Stimulated activated CD8-positive, alpha-beta memory T cell treated with anti-CD3 and anti-CD28 coated beads, Interleukin-4, amount 100 ng/mL, for 1 hour (primary cell): ENCODE measurements at places on chromosomes 16 and 17.

DNA sequence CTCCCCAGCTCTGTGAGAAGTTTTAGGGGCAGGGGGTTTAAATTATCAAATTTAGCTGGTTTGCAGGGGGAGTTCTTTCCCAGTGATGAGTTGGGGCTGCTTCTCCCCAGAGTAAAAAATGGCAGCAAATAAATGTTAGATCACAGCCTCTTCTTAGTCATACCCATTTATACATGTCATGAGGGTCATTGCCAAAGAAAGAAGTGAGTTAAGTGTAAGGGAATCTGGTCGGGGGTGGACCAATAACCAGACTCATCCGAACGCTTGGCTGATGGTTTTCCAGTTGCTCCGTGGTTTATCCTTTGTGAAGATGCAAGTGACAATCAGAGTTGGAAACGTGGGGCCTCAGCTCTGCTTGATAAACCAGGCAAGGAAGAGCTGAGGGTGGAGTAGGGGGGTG is 87.1 kb downstream of the PLXDC1 start:
- DNase-seq: no peak

GRCh38 chr16:28308794-28309584 is 16.7 kb downstream of the SBK1 start:
- DNase-seq: no peak

- DNase-seq: no peak
Observed at GRCh38 chr17:73735245-73735644, 91.0 kb upstream of the SDK2 start.

DNA sequence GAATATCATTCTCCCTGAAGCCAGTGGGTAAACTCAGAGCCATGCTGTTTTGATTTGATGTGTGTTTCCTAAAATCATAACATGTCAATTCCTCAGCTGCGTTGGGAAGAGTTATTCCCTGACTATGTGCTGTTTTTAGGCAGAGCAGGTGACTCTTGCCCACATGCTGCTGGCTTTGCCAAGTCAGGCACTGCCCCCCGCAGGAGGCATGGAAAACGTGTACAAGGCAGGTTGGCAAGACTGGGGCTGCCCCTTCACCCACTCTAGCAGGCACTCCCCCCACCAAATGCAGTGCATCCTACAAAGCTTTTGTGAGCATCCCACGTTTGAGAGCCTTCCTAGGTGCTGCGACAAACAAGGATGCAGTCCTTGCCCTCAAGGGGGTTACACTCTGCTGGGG is 38.3 kb upstream of the NAT9 start:
- no peak for DNase-seq

- no peak for DNase-seq
Observed at GRCh38 chr16:87216148-87216840, 100.9 kb downstream of the C16orf95 start.

DNA sequence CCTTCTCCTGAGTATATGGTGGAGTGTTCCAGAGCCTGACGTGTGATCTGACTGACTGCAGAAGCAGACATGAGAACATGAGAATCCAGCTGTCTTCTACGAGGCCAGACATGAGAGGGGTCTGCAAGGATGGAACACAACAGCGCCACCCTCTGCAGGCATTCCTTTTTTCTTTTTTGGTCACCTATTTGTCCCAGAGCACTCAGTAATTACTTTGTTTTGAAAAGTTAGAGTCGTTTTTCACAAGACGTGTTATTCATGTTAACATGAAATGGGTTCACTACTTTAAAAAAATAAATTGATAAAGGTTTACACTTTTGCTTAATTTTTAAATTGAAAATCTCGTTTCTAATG is 43.8 kb upstream of the ATP2A3 start:
- DNase-seq: no peak

- DNase-seq: no peak
Observed at GRCh38 chr17:41917192-41917591, 1.6 kb downstream of the ACLY start.

GRCh38 chr16:51834133-51834532 is 683.1 kb upstream of the SALL1 start:
- DNase-seq: no peak

DNA sequence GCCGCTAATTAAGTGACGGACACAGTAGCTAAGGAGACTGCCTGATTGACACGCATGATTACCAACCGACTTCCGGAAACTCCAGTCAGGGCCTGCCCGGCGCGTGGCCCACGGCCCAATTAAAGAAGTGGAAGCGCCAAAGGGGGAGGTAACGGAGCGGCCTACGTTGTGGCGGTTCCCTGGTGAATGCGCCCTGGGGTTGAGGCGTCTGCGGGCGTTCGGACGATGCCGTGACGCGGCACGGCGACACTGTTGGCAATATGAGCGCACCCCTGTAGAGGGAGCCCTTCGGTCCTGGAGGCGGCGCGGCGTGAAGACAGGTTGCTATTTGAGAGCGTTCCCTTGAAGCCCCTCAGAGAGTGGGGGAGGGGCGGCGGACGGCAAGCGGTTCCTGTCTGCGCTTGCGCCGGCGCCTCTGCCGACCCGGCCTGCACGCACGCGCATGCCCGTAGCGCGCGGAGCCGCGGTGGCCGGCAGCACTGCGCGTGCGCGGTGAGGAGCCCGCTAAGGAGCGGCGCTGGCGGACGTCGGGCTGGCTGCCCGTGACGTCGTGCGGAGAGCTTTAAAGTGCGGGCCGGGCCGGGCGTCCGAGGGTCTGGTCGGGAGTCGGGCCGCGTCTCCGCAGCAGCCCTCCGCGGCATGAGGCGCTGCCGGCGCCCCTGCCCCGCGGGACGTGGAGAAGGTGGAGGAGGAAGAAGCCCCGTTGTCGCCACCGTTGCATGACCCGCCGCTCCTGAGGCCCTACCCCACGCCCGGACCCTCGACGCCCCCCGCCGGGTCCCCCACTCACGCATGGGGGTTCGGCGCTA is at the start of gene ALKBH5:
Gene ALKBH5, plus strand, starts transcription at position 495 of the 809 bp plus-strand sequence. CDS start 416 bp downstream, outside the sequence.
- DNase-seq: peak; percentile 93

GRCh38 chr16:11224096-11224893 is 31.7 kb downstream of the SOCS1 start:
- DNase-seq: peak; percentile 28

GRCh38 chr16:85061566-85061965 is 34.0 kb downstream of the KIAA0513 start:
- no peak for DNase-seq

DNA sequence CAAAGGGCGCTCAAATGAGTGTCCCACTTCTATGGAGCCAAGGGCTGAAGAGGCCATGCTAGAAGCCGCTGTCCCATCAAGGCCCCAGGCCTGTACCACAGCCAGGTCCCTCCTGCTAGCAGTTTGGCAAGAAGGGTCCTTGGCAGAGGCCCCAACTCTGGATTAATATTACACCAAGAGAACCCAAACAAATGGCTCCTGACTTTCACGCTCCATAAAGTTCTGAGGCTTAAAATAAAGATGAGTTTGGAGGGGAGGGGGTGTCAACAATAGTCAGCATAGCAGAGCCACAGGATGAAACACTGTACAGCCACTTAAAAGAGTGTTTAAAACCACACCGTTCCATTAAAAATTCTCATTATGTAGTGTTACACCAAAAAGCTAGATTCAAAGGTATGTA is 30.5 kb downstream of the CUEDC1 start:
- DNase-seq: no peak

GRCh38 chr17:45320349-45320930 is 3.6 kb upstream of the MAP3K14 start:
- DNase-seq: no peak

DNA sequence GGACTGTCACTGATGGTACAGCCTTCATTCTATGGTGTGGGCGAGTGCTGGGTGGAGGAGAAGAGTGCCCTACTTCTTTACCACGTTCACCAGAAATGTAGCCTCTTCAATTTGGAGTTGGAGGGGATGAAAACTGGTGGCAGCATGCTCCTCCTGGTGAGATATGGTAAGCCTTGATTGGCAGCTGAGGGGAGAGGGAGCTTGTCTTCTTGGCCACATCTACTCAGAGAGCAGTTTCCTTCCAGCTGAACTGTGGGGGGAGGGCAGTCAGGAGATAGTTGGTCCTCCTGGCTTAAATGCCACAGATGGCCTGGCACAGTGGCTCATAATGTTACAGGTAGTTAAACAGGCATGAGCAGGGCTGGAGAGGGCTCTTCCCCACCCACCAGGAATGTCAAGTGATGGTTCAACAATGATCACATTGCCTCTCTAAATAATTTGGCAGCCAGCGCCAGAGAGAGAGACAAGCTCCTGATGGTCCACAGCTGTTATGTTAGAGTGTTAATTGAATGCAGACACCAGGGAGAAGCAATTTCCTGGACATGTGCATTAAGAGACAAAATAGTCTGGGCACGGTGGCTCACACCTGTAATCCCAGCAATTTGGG is 9.0 kb upstream of the MAPK3 start:
- DNase-seq: no peak

- DNase-seq: peak; percentile 23
Observed at GRCh38 chr16:1057252-1057932, 15.2 kb upstream of the SSTR5 start.

DNA sequence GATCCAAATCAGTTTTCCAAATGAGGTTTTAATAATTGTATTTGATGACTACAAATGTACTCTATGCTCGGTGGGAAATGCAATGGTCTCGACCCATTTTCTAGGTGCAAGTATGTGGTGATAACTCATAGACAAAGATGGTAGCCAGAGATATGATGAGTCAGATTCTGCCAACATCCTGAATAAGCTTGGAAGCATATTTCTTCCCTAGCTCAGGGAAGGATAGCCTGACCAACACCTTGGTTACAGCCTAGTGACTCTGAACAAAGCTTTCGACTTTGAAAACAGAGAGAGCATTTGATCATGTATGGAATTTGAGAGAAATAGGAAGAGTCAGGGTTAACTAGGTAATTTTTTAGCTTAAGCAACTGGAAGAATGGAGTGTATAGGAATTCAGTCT is 128.3 kb upstream of the MYOCD start:
- DNase-seq: no peak

- no peak for DNase-seq
Observed at GRCh38 chr16:12719972-12720371, 83.7 kb downstream of the CPPED1 start.

DNA sequence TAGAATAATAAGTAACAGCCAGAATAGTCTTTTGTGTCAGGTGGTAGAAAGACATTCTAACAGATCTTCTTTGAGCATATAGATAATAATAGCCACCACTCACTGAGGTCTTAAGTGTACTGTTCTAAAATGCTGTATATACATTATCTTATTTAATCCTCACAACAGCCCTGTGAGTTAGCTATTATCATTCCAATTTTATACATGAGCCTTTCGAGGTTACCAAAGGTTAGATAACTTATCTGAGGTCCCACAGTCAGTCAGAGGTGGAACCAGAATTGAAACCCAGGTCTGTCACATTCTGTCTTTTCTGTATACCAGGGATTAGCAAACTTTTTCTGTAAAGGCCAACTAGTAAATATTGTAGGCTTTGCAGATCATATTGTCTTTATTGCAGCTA is 23.2 kb downstream of the REXO5 start:
- DNase-seq: no peak

GRCh38 chr16:57639172-57639887 is 10.9 kb downstream of the ADGRG1 start:
- no peak for DNase-seq

GRCh38 chr17:34769899-34770298 is 190.5 kb downstream of the TMEM132E start:
- DNase-seq: no peak

- no peak for DNase-seq
Observed at GRCh38 chr17:81713556-81714411, 1.7 kb downstream of the SLC25A10 start.

DNA sequence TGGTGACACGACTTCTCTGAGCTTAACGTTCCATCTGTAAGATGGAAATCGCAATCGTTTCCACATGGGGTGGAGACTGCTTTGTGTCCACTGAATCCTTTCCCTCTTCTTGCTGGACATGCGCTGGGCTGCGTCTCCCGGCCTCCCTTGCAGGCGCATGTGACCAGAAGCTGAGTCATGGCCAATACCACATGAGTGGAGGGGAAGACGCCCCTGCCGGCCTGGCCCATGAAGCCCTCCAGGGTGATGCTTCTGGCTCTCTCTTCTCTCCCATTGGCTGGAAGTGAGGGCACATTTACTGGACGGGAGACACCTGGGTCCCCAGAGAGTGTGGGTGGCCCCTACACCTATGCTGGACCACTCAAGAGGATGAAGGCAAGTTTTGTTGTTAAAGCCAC is 71.1 kb downstream of the DYNLRB2 start:
- DNase-seq: no peak

- no peak for DNase-seq
Observed at GRCh38 chr16:56371660-56371937, 53.7 kb downstream of the AMFR start.

DNA sequence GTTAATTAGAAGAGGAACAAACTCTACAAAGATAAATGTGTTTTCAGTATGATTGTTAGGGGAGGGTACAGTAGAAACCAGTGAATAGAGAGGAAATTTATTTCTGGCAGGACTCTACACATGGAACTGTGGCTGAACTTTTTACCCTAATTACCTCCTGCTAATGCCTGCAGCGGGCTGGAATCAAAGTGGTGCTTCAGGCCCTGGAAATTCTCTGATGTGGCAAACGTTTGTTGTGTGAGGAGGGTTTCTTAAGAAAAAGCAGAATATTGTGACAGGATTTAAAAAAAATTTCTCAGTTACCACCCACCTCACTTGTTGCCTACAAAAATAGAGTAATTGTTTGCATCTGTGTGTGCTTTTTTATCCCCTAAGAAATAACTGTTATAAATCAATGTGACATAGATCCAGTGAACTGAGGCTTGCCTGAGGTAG is 154.5 kb downstream of the BCAS3 start:
- DNase-seq: no peak

DNA sequence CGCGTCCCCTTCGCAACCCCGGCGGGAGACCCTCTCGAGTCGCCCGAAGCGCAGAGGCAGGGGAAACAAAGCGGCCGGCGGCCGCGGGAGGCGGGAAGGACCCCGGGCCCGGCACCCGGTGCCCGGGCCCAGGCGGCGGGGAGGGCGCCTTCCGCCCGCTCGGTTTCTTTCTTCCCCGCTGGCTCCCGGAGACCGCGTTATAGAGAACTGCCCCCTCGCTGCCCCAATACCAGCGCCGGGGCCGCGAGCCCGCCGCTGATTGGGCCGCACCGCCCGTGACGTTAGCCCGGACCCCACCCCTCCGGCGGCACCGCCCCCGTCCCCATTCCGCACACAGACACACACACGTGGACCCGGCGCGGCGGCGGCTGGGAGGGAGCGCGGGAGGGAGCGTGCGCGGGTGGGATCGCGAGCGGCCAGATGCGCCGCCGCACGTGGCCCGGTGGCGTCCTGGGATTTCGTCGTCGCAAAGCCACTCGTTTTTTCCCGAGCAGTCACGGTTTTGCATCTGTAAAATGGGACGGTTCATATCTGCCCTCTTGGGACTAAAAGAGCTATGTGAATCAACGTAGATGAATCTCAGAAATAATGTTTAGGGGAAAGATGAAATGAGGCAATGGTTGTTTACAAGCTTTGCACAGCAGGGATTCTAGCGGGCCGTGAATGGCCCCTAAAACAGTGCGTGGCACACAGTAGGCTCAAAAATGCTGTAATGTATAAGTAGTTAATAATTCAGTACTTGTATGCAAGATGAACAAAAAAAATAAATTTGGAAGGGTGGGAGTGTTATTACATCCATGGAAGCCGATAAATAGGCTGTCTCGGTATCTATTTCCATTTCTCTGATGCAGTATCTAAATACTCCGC is at the start of gene EPOP:
Gene EPOP, minus strand, starts transcription at position 209 of the 867 bp plus-strand sequence. CDS start 462 bp downstream, outside the sequence.
- DNase-seq: peak; percentile 69

GRCh38 chr16:70466805-70467076 is 12.3 kb downstream of the FCSK start:
- no peak for DNase-seq
